ENCODE measurements at places on chromosomes 3 and 15. TPM values are rescaled to one million over a fixed set of nuclear protein-coding genes. Genes with fewer than 3 reads are reported as not detected.

FILIP1L gene
- total RNA-seq: 5.3 TPM

CHRM5 gene
- total RNA-seq: not detected

A4GNT gene
- total RNA-seq: not detected

CCR3 gene
- not detected for total RNA-seq

SLC22A13 gene
- total RNA-seq: 0.24 TPM

TMIE gene
- 0.85 TPM for total RNA-seq

NME9 gene
- not detected for total RNA-seq

KBTBD8 gene
- total RNA-seq: 1.4 TPM

FBN1 gene
- total RNA-seq: 68.0 TPM

ALAS1 gene
- total RNA-seq: 44.1 TPM

ALDH1L1 gene
- total RNA-seq: 0.72 TPM

NTRK3 gene
- total RNA-seq: under 0.01 TPM

CSPG4 gene
- 22.7 TPM for total RNA-seq

ROPN1 gene
- total RNA-seq: not detected

FBXL22 gene
- not detected for total RNA-seq

CYP1A2 gene
- total RNA-seq: not detected

PPP2R3A gene
- 7.2 TPM for total RNA-seq

FSIP1 gene
- total RNA-seq: 14.5 TPM

CPA3 gene
- total RNA-seq: not detected

EPHB3 gene
- 26.3 TPM for total RNA-seq

SLC28A2 gene
- not detected for total RNA-seq

RETNLB gene
- not detected for total RNA-seq

ST3GAL6 gene
- 5.8 TPM for total RNA-seq

TRPM1 gene
- total RNA-seq: under 0.01 TPM

TOPAZ1 gene
- total RNA-seq: not detected

HGD gene
- total RNA-seq: 3.4 TPM

ZDHHC19 gene
- total RNA-seq: not detected

LRRIQ4 gene
- not detected for total RNA-seq

NANOGP8 gene
- 0.24 TPM for total RNA-seq

EDEM1 gene
- 28.9 TPM for total RNA-seq

NEK4 gene
- total RNA-seq: 24.7 TPM

GOLGA6L10 gene
- total RNA-seq: 0.24 TPM

PIGX gene
- 27.5 TPM for total RNA-seq

RYR3 gene
- total RNA-seq: 0.21 TPM

GOLIM4 gene
- total RNA-seq: 23.1 TPM
